HEK293T (cell line): ENCODE measurements at places on chromosomes 6 and 20.

DNA sequence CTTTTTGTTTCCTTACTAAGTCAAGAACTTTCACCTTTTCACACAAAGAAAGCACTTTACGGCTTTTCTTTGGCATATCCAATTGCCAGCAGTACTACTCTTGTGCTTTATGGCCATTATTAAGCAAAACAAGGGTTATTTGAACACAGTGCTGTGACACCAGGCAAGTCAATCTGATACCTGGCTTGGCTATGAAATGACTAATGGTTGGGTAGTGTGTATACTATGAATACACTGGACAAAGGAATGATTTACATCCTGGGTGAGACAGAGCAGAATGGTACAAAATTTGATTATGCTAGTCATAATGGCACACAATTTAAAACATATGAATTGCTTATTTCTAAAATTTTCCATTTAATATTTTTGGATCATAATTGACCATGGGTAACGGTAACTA, 22.1 kb upstream of the ADGRF1 start:
- DNase-seq = no peak

GRCh38 chr20:35342154-35342769, 50.0 kb upstream of the FAM83C start:
- DNase-seq = no peak

DNA sequence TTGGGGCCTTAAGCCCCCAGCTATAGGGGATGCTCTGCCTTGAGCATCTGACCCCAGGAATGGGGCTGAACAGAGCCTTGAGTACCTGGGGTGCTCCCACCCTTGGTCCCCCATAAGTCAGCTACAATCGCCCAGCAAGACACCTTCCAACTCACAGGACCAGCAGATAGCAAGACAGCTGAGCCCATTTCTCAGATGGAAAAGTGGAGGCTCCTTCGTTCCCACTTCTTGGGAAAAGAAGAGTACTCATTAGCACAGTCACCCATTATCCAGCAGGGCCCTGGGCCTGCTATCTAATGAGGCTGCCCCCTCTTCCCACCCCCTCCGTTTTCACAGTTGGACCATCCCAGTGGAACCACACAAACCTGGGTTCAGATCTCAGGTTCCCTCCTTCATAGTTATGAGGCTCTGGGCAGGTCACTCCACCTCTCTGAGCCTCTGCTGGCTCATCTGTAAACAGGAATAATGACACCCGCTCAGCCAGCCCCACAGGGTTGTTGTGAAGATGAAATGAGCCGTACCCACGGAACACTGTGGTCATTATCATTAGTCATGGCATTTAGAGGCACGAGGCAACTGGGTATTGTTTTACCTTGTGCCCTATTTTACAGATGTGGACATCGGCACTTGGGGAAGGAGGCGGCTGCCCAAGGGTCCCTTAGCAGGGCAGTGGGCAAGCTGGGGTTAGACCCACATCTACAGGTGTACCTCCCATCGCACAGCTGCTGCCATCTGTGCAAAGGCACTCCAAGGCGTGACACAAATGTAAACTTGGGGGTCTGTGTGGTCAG, 4.5 kb downstream of the LPIN3 start:
- DNase-seq = no peak

GRCh38 chr6:118135371-118135770, 228.3 kb downstream of the SLC35F1 start:
- DNase-seq = no peak

GRCh38 chr20:24129641-24130040, 141.1 kb upstream of the GGTLC1 start:
- DNase-seq = no peak

DNA sequence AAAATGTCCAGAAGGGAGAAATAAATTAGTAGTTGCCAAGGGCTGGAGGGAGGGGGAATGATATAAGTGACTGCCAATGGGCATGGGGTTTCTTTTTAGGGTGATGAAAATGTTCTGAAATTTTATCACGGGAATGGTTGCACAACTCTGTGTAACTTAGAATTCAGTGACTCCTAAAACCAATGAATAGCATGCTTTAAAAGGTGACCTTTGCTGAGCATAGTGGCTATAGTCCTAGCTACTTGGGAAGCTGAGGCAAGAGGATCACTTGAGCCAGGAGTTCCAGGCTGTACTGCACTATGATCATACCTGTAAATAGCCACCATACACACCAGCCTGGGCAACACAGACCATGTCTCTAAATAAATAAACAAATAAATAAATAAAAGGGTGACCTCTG, 109.0 kb downstream of the ATG5 start:
- no peak for DNase-seq

GRCh38 chr6:14121936-14122344, 4.4 kb downstream of the CD83 start:
- DNase-seq = no peak

DNA sequence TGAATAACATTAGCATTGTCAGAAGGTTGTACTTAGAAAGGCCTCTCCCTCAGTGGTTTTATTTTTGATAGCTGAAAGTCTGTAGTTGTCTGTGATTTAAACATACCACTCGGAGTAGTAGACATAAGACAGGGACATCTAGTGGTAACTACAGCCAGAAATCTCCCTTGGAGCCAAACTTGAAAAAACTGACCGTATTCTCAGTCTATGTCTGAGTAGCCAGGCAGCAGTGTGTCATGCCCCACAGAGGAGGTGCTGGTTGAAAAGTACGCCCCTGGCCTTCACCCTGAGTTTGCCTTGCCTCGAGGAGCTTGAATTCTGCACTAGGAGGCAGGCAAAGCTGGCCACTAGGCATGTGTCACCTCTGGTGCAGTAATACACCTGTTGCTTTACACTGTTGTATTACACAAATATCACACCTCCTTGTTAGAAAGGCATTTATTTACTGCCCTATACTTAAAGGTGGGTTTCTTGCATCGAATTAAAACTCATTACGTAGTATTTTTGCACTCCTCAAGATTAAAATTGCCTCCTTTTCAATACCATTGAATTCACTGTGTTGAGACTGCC, 20.8 kb downstream of the ZBTB2 start:
- DNase-seq = no peak

DNA sequence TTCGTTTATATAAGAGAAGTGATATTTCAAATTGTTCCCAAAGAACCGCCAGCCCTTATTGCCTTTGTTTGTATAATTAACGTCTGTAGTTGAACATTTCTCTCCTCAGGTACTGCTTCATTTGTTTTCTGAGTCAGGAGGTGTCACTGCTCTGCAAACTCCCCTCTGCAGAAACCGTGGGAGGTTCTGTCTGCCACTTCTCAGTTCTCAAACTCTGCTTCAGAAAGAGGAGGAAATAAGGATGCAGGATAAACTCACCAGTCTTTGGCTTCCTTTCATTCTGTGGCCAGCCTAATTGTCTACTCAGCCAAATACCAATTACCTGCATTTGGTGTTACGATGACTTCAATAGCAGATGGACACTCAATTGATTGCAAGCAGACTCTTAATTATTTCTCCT, 149.8 kb downstream of the PAK5 start:
- DNase-seq = no peak

DNA sequence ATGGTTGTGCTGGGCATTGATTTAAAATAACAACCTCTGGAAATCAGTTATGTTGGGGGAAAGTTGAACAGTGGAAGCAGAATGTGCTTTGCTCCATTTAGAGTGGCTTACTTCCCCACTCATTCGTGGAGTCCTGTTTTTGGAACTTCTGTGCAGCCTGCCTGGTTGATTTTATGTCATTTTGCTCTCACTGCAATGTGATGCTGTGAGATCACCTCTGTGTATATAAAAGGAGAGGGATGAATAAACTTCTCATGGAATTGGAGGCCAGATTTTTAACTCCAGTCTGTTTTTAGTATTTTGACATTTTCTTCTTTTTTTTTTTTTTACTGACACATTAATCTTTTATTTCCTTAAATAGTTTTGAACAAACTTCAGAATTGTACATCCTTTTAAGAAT, 139.0 kb downstream of the FNDC1 start:
- no peak for DNase-seq
